ENCODE measurements at places on chromosomes 5 and 9. TPM values are rescaled to one million over a fixed set of nuclear protein-coding genes. Genes with fewer than 3 reads are reported as not detected.
A peak's percentile ranks its signal among the peaks of the same experiment; 100 is the strongest.

- no peak for DNase-seq
Observed at GRCh38 chr5:140348104-140348503, 1.7 kb upstream of the HBEGF start.

CTXN3 gene
- 2.6 TPM for total RNA-seq

DIPK1B gene
- 3.1 TPM for total RNA-seq

ORM1 gene
- total RNA-seq, result not detected

NMUR2 gene
- total RNA-seq, result 1.7 TPM

STK32A gene
- total RNA-seq, result 42.1 TPM

- DNase-seq, result no peak
Observed at GRCh38 chr5:103178167-103178566, 58.1 kb downstream of the PPIP5K2 start.

DNA sequence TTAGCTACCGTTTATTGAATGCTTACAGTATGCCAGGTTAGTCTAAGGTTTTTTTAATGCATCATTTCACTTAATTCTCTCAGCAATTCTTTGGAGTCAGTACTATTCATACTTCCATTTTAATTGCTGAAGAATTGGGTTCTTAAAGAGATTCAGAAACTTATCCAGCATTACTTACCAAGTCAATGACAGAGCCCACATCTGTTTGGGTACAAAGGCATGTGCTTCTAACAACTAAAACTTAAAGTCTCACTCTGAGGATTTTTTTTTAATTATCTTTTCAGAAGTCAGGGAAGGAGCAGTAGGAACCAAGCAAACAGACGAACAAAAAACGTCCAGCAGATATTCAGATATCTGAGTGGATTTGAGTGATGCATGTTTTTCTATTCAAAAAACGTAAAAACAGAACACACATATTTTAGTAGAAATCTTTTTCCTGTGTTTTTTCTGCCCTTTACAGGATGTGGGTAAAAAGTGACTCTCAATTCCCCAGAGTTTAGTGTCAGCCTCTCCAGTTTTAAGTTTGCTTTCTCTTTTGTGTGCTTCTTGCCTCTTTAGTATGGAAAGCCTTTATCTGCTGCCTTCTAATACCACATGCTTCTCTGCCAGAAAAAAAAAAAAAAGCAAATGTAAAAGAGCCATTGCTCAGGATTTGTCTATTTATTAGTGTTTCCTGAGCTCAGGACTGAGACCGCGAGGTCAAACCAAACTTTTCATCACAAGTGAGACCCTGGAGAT lies 118.0 kb downstream of the PRKACG start:
- DNase-seq, result peak; percentile 84

DNA sequence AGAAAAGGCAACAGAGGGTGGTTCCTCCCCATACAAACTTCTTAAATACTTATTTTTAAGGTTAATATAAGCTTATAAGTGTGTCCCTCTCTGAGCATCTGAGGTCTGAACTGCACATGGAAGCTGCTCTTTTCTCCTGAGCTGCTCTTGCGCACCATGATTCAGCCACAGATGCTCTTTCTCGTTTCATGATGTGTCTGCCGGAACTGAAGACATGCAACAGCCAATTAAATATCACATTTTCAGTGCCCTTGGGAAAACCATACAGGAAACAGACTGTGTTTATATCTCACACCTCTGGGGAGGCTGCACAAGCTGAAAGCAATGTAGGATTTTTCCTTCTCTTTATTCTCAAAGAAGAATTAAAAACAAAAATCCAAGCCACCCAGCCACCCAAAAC lies 96.8 kb upstream of the NREP start:
- no peak for DNase-seq

- DNase-seq, result no peak
Observed at GRCh38 chr5:124737651-124738050, 8.8 kb downstream of the ZNF608 start.

- DNase-seq, result no peak
Observed at GRCh38 chr9:111029260-111029659, 9.0 kb downstream of the LPAR1 start.

ACOT12 gene
- total RNA-seq, result 4.6 TPM

DNA sequence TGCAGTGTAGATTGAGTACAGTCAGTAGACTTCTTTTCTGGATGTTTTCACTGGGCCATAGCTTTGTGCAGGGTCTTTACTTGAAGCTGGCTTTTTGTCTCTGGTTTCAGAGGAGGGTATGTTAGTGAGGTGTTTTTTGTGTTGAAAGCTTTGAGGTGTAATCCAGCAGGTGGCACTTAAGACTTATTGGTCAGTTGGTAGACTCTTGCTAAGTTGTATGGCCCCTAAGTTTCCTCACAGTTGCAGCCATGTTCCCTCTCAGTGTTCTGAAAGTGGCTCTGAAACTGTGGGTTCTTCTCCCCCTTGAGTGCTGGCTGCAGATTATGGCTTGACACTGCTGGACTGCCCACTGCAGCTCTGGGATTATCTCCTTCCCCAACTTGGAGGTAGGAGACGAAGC lies 55.7 kb upstream of the SLC44A1 start:
- no peak for DNase-seq

- DNase-seq, result no peak
Observed at GRCh38 chr9:19288081-19288480, 57.6 kb downstream of the DENND4C start.

FOXD1 gene
- 0.96 TPM for total RNA-seq

DNA sequence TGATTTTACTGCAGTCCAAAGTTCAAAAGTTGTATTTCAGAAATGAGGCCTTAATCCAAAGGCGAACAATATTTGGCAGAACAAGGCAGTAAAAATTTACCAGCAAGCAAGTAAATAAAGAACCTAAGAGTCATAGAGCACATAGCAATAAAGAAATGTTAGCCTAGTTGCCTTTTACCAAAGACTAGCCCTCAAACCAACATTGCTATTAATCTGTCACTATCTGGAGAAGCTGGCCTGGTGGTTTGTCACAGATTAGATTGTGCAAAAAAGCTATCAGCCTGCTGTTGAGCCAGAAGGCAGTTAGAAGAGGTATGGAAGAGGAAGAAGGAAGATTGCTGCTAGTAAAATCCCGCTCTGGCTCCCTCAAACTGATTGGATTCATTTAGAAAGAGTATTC lies 304.7 kb upstream of the KLF4 start:
- DNase-seq, result peak; percentile 46

GRCh38 chr5:111469903-111470302 lies 42.4 kb downstream of the STARD4 start:
- no peak for DNase-seq

DNA sequence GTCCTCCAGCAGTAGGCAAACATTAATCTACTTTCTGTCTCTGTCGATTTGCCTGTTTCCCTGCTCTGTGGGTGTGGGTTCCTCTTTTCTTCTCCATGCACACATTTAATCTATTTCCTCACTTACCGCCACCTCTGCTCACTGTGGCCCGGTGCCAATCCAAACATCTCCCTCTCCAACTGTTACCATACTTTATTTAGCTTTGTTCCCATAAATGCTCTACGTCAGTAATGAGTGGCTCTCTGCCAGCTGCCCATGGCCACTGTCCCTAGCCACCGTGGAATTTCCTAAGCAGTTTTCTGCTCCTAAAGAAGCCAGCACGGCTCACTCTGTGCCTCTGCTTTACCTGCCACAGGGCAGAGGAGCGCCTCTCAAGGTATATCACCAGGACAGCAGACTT lies 19.5 kb upstream of the GOLPH3 start:
- DNase-seq, result peak; percentile 76

DNA sequence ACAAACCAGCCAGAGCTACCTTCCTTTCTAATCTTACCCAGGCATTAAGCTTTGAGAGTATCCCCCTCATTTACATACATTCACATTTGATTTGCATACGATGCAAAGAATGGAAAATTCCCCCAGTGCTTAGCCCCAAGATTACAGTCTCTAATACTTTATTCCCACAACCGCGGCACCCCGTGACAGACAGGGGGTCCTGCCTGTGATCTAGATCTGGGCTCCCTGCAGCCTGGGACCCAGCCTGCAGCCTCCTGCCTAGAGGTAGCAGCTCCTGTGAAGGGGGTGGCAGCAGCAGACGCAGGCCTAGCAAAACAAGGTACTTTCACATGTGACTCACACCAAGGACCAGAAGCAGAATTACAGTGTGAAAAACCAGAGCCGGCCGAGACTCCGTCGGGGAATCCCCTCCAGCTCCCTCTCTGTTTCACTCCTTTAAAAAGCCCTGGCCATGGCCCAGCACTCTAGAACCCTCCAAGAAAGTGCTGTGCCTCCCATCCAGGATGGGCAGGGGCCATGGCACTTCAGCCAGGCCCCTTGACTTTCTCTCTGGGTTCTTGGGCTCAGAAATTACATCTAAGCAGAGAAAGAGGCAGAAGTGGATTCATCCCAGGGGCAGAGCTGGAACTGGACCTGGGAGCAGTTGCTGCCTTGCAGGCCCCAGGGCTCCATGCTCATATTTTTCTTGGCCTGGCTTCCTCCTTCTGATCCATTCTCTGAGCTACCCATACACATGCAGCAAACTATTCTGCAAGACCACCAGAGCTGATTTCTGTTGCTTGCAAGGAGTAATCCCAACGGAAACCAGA lies 14.0 kb upstream of the TCF7 start:
- DNase-seq, result peak; percentile 47

DNA sequence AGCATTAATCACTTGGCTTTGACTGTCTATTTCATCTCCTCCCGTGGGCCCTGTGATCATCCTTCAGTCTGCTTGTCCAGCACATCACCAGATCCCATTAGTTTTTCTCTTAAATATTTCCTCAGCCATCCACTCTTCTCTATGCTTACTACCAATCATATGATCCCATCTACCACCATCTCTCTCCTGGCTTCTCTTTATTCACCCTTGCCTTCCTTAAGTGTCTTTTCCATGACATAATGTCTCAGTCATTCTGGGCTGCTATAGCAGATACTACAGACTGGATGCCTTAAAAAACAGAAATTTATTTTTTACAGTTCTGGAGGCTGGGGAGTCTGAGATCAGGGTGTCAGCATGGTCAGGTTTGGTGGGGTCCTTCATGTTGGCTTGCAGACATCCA lies 208.4 kb upstream of the PPP1R2B start:
- peak; percentile 27 for DNase-seq

DNA sequence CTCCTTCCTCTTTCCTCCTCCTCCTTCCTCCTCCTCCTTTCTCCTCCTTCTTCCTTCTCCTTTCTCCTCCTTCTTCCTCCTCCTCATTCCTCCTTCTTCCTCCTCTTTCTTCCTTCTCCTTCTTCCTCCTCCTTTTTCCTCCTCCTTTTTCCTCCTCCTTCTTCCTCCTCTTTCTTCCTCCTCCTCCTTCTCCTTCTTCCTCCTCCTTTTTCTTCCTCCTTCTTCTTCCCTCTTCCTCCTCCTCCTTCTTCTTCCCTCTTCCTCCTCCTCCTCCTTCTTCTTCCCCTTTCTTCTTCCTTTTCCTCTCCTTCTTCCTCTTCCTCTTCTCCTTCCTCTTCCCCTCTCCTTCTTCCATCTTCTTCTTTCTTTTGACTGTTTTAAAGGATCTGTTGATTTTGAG lies 538.8 kb downstream of the TMEM38B start:
- DNase-seq, result no peak

- DNase-seq, result peak; percentile 71
Observed at GRCh38 chr9:129617167-129617566, 3.7 kb downstream of the C9orf50 start.

NACC2 gene
- total RNA-seq, result 23.4 TPM

PTGES gene
- 50.8 TPM for total RNA-seq

BHMT2 gene
- total RNA-seq, result 18.3 TPM

- DNase-seq, result no peak
Observed at GRCh38 chr9:76561900-76562299, 102.9 kb downstream of the GCNT1 start.

DNA sequence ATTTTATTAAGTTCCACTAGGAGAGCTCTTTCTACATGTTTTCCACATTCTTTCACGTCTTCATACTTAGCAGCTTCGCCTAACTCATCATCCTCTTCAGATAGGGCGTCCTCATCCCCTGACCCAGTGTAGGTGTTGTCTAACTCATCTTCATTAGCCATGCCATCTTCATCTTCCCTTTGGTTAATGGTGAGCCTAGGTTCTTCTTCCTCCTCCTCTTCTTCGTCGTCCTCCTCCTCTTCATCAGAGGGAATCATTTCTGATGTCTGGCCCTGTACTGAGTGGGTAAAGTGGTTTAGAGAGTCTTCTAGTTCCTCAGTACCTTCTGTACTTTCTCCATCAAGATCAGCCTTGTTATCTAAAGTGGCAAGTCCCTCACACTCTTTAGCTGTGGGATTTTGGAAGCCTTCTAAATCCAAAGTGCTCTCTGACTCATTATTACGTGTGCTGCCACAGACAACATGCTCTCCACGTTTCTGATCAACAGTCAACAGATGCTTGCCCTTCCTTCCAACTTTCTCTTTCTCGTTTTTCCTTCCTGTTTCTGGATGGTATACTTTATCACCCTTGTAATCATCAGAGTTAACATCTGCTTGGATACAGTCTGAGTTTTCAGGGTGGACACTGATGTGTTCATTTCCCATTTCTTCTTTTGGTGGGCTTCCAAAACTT lies 31.1 kb downstream of the TUT7 start:
- peak; percentile 13 for DNase-seq

GRCh38 chr5:171639966-171640365 lies 145.7 kb upstream of the SMIM23 start:
- DNase-seq, result no peak

- DNase-seq, result no peak
Observed at GRCh38 chr5:132261881-132262845, 4.7 kb downstream of the PDLIM4 start.

GRCh38 chr5:165538065-165538464 lies 2032.6 kb downstream of the MAT2B start:
- no peak for DNase-seq

ZBTB5 gene
- 14.7 TPM for total RNA-seq

WNT8A gene
- 7.2 TPM for total RNA-seq

- DNase-seq, result no peak
Observed at GRCh38 chr9:121826711-121827110, 175.3 kb downstream of the DAB2IP start.

- DNase-seq, result no peak
Observed at GRCh38 chr9:31730398-31730797, 654.0 kb upstream of the ACO1 start.

PLAC8L1 gene
- not detected for total RNA-seq

IL13 gene
- not detected for total RNA-seq

GRCh38 chr5:24899180-24899579 lies 254.4 kb upstream of the CDH10 start:
- DNase-seq, result no peak

GRCh38 chr5:158068964-158069363 lies 210.0 kb upstream of the CLINT1 start:
- no peak for DNase-seq

GRCh38 chr9:114002271-114002985 lies 75.7 kb downstream of the AMBP start:
- no peak for DNase-seq

DNA sequence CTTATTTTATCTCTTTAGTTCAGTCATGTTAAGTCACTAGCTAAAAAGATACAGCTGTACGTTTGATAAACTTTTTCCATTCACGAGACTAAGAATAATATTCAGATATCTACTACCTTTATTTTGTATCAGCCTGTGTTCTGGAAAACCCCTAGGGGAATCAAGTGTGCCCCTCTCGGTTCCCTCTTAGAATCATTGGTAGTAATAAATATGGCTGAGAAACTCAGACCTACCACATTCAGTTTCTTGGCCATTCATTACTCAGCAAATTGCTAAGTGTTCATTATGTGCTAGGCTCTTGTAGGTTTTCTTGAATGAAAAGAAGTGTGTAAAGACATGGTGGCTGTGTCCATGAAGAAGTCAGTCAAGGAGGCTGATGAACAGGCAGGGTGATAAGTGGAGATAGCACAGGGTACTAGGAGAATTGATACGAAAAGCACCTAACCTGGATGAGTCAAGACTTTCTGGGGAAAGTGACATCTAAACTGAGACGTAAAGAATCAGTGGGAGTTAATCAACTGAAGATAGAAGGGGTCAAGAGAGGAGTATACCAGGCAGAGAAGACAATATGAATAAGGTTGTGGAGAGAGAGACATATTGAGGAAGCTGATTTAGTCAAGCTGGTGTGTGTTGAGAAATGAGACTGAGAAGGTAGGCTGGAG lies 86.2 kb downstream of the CSNK1G3 start:
- no peak for DNase-seq
